ENCODE measurements at places on chromosomes 7 and 10.

DNA sequence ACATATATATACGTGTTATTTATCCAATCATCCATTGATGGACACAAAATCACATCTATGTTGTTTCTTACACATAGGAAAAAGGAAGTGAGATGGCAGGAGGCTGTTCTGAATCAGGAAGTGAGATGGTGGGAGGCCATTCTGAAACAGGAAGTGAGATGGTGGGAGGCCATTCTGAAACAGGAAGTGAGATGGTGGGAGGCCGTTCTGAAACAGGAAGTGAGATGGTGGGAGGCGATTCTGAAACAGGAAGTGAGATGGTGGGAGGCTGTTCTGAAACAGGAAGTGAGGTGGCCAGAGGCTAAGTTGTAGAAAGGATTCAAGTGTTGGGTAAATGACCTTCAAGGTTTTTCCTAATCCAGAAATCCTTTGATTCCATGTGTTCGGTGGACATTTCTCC is 921.5 kb downstream of the TYW1 start:
- DNase-seq, result no peak

GRCh38 chr7:127365164-127365956 is 27.1 kb downstream of the ZNF800 start:
- DNase-seq, result no peak

GRCh38 chr7:151080067-151080521 is 515 bp downstream of the FASTK start:
- DNase-seq, result no peak

- no peak for DNase-seq
Measured at GRCh38 chr10:128537834-128538330, 411.7 kb upstream of the MKI67 start.

GRCh38 chr10:51244748-51245490 is 170.6 kb downstream of the PRKG1 start:
- DNase-seq, result peak; percentile 84

GRCh38 chr10:11489591-11489990 is 121.9 kb downstream of the USP6NL start:
- DNase-seq, result no peak

- DNase-seq, result no peak
Measured at GRCh38 chr10:55881588-55881987, 479.5 kb downstream of the ZWINT start.

GRCh38 chr7:12735923-12736322 is 48.5 kb downstream of the ARL4A start:
- no peak for DNase-seq

DNA sequence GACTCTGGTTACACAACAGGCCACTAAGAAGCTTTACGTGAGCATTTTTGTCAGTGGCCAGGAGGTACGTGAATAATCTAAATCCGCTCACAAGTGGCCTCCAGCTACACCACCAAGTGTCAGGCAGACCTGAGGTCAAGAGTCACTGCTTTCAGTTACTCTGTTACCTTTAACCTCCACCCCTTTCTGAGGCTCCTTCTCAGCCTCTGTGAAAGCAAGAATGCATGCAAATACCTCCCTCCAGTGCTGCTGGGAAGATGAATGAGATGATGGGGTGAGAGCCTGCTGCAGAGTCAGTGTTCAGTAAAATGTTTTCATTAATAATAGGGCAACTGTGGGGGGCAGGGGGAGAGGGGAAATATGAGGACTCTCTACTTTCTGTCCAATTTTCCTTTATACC is 11.2 kb downstream of the DDC start:
- no peak for DNase-seq

DNA sequence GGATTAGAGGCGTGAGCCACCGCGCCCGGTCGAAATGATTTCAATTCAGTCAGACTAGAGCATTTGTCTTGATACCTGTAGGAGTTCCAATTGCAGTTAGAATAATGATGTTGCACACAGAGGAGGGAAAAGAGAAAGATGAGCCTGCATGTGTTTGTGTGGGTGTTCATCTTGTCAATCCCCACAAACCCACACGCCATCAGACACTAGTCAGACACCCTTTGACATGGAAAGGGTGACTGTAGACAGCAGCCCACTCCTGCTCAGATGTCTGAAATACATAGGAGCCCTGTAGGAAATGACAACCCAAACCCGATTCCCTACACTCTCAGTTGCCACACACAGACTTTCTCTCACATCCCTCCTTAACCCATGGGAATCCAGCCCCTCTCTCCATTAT is 92.0 kb downstream of the ABLIM1 start:
- no peak for DNase-seq

GRCh38 chr10:54372179-54372578 is 428.9 kb downstream of the PCDH15 start:
- DNase-seq, result no peak

DNA sequence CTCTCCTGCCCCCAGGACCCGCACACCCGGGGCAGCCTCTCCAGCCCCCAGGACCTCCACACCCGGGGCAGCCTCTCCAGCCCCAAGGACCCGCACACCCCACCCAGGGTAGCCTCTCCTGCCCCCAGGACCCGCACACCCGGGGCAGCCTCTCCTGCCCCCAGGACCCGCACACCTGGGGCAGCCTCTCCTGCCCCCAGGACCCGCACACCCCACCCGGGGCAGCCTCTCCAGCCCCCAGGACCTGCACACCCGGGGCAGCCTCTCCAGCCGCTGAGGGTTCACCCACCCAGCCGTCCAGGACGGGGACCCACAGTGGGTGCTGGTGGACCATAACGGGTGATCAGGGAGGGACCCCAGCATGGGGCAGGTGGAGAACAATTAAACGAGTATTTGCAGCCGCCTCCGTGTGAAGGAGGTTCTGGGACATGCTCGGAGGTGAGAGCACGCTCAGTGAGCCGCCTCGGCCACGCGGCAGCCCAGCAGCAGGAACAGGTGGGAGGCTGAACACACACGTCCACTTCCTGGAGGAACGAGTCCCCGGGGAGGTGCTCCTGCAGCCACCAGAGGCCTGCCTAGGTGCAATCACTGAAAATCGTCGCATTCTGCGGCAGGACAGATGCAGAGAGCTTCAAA is 107.9 kb downstream of the PDGFA start:
- DNase-seq, result no peak

GRCh38 chr10:30197186-30197585 is 137.8 kb upstream of the JCAD start:
- no peak for DNase-seq

- DNase-seq, result no peak
Measured at GRCh38 chr7:35331730-35332678, 78.1 kb upstream of the TBX20 start.

GRCh38 chr10:129494740-129495139 is 27.7 kb downstream of the MGMT start:
- no peak for DNase-seq

GRCh38 chr7:65339257-65339656 is 34.4 kb upstream of the ZNF92 start:
- DNase-seq, result no peak

- no peak for DNase-seq
Measured at GRCh38 chr10:2111965-2112364, 374.6 kb upstream of the ADARB2 start.

DNA sequence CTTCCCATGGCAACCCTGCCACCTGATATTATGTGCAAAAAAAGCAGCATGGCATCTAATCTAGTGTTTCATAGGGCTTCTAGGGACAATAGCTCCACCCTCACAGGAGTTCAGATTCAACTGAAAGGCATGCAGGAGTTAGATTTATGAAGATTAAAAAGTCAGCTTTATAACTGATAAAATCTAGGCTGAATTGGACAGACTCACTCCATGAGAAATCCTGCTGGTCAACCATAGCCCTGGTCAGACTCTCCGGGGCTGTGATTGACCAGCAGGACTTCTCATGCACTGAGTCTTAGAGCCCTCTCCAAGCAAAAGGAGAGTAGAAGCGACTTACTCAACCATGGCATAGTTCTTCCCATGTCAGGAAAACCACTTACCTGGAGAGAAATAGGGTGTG is 345.4 kb downstream of the NEBL start:
- DNase-seq, result no peak

DNA sequence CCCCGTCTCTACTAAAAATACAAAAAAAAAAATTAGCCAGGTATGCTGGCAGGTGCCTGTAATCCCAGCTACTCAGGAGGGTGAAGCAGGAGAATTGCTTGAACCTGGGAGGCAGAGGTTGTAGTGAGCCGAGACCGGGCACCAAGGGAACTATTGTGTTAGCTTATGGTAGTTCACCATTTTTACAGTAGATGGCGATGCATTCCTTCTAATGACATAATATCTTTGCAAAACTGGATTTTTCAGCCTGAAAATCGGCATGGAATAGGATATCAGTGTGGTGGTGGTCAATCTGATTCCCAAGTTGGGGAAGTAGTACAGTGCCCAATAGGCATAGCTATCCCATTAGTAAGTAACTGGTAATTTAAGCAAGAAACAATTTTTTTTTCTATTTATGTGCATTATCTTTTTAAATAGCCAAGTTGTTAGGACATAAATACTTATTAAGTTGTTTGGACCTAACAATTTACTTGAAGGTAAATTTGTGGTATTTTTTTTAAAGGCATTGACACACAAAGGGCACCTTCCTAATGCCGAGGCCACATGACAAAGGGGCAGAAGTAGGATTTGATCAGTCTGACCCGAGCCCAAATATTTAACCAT is 17.6 kb upstream of the IMPDH1 start:
- peak; percentile 63 for DNase-seq

DNA sequence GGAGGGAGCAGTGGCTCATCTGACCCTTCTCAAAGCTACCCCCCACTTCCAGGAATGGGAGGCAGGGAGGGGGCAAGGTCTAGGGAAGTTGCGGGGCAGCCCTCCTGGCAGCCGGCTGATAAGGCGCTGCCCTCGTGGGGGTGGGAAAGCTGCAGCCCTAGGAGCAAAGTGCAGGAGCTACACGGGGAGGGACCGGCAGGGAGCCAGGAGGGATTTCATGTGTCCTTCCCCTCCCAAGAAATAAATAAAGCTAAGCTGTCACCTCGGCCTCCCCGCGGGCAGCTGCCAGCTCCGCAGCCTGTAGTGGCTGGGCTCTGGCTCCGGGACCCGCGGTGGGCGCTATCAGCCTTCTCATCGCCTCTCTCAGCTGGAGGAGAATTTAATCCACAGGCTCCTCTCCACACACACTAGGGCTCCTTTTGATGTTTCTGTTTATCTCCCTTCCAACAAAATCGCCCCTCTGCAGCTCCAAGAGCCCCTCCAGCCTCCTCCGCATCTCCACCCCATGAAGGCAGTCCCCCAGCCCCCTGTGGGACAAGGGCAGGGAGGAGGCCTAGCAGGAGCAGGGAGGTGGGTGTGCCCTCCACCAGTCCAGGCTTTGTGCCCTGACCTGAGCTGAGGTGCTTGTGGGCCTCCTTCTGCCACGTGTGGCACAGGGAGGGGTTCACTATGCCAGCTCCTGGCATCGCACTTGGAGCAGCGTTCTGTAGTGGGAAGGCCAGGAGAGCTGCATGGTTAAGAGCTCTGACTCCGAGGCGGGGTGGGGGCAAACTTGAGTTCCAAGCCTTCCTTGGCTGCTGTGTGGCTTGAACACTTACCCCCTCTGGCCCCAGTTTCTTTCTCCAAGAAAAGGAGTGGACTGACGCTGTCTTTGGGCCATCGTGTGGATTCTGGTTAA is 80.5 kb downstream of the C10orf105 start:
- DNase-seq, result no peak

DNA sequence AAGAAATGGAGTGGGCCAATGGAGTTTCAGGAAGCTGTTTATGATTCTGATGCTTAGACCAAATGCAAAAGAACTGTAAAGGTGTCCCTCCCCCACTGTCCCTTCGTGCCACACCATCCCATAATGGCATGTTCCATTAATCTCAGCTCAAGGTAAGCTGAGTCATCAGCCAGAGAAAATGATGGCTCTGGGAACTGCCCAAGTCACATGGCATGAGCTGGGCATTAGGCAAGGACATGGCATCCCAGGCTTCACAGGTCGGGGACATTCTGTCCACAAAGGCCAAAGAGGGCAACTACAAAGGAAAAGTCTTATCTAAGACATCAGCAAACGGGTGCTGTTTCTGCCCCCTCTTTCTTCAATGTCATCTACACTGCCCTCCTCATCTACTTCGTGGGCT is 44.9 kb downstream of the DLG5 start:
- no peak for DNase-seq

- no peak for DNase-seq
Measured at GRCh38 chr10:48299066-48299465, 7.4 kb upstream of the MAPK8 start.

DNA sequence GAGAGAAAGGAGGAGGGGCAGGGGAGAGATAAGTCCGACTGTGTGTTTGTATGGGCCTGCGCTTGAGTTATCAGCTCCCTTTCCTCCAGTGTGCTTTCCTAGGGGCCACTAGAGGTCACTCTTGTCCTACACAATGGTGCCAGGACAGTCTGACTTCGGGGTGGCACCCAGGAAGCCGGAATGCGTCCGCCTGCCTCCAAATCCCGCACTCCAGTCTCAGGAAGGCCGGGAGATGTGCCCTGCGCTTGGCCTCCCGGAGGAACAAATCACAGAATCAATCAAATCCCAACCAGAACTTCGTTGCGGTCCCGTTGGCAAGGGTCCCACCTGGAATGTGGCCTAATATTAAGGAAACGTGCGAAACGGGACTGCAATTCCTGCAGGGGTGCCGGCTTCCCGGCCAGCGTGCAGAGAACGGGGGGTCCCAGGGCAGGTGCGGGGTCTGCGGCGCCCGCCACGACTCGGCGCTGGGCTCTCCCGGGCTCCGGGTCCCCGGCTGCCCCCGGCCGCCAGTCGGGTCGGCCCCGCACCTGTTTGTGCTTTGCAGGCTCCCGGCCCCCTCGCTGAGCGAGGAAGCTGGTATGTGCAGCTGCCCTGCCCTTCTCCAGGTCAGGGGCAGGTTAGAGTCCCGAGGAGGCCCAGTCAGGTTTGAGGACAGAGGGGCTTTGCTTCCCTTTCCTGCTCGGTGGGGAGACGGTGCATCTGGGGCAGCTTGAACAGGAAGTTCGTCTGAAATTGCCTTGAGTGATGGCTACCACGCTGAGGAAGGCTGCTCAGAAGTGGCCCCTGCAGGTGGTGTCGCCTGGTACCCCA is 21.0 kb upstream of the HPS1 start:
- peak; percentile 90 for DNase-seq
